ENCODE measurements at places on chromosomes 11 and 22. TPM values are rescaled to one million over a fixed set of nuclear protein-coding genes. Genes with fewer than 3 reads are reported as not detected.
A peak's percentile ranks its signal among the peaks of the same experiment; 100 is the strongest.

Gene CRYBA4
- not detected for total RNA-seq

Gene C11orf91
- total RNA-seq = not detected

Gene KDM4E
- total RNA-seq = not detected

Gene XKR3
- not detected for total RNA-seq

Gene SERPING1
- total RNA-seq = 77.0 TPM

Gene NCF4
- not detected for total RNA-seq

Gene MRGPRX4
- not detected for total RNA-seq

Gene OR52N4
- total RNA-seq = not detected

Gene DEUP1
- total RNA-seq = not detected

Gene CDC45
- 22.9 TPM for total RNA-seq

Gene OTOG
- total RNA-seq = not detected

Gene TRIM22
- total RNA-seq = 93.1 TPM

GRCh38 chr22:29738118-29738815, 18.5 kb downstream of the CABP7 start:
- DNase-seq = no peak

GRCh38 chr22:28894807-28895206, 11.4 kb downstream of the ZNRF3 start:
- DNase-seq = no peak

DNA sequence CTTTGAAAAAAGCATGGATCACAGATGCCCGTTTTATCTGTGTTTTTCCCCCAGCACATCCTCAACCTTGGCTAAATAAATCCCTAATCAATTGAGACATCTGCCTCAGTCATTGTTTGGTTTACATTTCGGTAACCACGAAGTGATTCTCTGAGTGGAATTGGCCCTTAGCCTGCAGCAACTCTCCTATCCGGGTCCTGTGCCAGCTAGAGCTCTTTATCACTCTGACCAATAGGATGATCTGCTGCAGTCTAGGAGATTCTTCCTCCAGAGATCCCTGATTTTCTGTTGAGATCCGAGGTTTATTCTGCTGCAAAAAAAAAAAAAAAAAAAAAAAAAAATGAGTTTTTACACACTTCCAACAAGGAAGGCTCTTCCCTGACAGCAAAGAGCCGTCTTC, 137.3 kb downstream of the KCNA4 start:
- DNase-seq = no peak

DNA sequence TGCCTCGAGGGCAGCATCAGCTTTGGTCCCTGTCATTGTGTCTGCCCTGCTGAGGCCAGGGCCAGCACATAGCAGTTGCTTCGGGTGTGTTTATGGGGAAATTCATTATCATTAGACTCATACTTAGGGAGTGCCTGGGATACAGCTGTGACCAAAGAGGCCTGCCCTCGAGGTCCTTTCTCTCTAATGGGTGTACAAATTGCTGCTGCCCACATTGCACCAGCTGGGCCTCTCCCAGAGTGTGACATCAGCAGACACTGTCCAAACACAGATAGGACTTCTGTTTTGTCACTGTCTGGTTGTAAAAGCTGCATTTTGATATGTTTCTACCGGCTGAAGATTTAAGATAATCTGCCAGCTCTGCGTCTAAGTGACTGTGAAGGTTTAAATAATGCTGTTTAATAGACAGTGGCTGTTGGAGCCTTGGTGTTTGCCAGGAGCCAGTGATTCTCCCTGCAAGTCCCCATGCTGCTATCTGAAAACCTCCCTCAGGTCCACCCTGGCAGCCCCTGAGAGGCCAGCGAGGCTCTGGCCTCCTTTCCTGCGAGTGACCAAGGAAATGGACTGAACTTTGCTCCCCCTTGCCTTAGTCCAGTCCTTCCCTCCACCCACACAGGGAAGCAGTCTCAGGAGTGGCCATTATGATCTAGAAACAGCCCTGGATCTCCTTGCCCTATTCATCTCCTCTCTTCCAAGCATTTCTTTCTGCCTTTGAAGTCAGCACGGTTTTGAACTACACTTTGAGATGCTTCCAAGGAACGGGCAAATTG, 505.2 kb downstream of the TBC1D22A start:
- DNase-seq = no peak

GRCh38 chr11:16999116-16999515, 15.1 kb downstream of the PLEKHA7 start:
- no peak for DNase-seq

DNA sequence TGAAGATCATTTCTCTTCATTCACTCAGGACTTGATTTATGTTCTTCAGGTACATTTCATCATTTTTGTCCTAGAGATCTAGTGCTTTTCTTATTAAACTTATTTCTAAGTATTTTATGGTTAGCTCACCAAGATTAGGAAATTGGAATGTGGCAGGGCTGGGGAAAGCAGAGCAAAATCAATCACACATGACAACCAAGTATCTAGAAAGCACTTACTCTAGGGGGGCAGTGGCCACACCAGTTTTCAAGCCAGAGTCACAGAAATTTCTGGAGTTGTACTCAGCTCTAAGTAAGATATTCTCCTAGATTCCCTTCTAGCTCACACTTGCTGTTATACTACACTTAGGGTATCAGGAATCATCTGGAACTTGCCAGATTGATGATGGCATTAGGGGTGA, 33.3 kb upstream of the MYEOV start:
- no peak for DNase-seq

GRCh38 chr11:31628111-31628510, 118.5 kb downstream of the ELP4 start:
- no peak for DNase-seq

DNA sequence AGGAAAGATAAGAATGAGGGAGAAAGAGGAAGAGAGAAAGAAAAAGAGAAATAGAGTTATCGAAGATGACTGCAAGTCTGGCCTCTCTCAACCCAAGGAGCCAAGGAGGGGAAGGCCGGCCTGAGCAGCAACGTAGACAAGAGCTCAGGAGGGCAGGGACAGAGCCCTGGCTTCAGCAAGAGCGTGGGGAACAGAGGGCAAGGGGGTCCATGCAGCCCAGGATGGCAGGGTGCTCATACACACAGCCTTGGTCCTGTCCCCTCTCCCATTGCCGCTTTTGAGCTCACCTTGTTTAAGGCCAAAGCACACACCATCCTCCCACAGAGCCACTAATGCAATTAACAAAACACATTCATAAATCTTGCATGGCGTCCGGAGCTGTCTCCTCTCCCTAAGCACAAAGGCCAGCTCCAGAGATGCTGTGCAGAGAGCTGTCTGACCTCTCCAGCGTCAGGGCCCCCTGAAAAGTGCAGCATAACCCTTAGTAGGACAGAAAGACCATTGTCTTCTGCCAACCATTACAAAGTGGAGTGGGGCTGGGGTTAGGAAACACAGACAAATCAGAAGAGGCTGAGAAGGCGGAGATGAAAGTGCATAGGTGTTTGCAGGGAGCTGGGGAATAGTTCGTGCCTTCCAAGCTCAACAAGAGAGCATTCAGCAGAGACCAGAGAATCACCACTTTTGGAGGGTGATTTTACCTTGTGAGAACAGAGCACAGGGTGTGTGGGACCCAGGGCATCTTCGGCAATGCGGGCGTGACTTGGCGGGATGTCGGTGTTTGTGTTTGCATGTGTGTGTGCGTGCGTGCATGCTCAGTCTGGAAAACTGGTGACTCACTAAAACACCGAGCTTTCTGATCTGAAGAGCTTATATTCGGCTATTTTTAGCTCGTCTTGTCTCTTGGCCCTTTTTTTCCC, 28.2 kb upstream of the JAM3 start:
- no peak for DNase-seq

GRCh38 chr11:11476971-11477645, 124.1 kb upstream of the CSNK2A3 start:
- no peak for DNase-seq

DNA sequence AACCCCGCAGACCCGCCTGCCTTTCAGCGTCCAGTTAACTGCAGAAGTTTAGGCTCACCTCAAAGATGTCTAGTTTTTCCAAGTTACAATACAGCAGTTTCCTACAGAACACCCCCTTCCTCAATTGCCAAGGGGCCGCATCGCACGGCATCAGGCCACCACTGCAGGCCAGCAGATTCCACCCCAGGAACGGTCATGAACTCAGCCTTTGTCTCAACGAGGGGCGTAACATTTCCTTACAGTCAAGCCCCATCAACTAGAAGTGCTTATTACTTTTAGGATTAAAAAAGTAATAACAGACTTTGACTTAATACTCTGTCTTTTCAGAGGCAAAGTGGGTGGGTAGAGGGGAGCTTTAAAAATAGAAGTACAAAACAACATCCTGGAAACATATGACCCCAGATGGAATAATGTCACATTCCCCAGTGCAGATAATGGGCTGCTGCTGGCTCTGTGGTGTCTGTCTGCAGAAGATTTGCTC, 36.3 kb downstream of the PPP2R1B start:
- DNase-seq = peak; percentile 22

- peak; percentile 26 for DNase-seq
Observed at GRCh38 chr22:18044548-18045271, 20.3 kb upstream of the MICAL3 start.

GRCh38 chr22:39348909-39349505, 784 bp upstream of the SYNGR1 start:
- DNase-seq = no peak

DNA sequence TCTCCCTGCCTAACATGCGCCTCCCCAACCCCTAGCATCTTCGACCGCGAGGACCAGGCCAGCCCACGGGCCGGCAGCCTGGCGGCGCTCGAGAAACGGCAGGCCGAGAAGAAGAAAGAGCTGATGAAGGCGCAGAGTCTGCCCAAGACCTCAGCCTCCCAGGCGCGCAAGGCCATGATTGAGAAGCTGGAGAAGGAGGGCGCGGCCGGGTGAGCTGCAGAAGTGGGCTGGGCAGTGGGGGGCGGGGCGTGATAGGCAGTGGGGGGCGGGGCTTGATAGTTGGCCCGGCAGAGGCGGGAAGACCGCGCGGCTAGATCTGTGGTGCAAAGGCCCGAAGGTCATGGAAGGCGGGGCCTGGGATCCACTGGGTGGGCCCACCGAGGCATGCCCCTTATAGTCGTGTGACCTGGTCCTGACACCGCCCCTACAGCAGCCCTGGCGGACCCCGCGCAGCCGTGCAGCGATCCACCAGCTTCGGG, 8.7 kb downstream of the SELENOM start:
- DNase-seq = no peak

DNA sequence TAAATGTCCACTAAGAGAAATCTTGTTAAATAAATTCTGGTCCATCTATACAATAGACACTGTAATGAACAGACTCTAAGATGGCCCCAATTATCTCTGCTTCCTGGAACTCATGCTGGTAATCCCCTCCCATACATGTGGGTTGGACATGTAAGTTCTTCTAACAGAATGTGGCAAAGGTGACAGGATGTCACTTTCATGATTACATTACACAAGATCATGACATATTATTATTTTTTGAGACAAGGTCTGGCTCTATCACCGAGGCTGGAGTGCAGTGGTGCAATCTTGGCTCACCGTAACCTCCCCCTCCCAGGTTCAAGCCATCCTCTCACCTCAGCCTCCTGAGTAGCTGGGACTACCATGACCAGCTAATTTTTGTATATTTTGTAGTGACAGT, 14.6 kb upstream of the NDUFC2 start:
- no peak for DNase-seq

DNA sequence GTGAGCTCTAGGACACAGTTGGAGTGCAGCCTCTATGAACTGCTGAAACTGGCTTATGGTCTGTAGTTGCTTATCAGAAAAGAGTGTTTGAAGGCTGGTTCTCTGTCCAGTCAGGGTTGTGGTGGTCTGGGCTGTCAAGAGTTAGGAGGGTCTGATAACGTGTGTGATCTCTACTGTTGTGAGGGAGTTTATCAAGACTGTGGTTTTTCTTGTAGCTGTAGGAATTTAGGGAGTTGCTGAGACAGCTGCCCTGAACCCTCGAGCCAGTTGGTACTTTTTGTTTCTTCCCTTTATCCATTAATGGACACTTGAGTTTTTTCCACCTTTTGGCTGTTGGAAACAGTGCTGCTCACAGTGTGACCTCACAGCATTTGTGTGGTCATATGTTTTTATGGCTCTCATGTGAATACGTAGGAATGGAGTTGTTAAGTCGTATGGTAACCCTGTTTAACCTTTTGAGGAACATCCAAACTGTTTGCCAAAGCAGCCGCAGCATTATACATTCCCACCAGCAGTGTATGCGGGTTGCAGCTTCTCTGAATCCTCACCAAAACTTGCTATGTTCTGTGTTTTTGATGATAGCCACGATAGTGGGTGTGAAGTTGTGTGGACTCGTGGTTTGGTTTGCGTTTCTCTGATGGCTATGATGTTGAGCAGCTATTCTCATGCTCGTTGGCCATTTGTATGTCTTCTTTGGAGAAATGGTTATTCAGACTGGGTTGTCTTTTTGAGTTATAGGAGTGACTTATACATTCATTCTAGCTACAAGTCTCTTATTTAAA, 20.9 kb upstream of the DGCR8 start:
- DNase-seq = no peak

- no peak for DNase-seq
Observed at GRCh38 chr11:67062526-67063373, 6.1 kb downstream of the RHOD start.

DNA sequence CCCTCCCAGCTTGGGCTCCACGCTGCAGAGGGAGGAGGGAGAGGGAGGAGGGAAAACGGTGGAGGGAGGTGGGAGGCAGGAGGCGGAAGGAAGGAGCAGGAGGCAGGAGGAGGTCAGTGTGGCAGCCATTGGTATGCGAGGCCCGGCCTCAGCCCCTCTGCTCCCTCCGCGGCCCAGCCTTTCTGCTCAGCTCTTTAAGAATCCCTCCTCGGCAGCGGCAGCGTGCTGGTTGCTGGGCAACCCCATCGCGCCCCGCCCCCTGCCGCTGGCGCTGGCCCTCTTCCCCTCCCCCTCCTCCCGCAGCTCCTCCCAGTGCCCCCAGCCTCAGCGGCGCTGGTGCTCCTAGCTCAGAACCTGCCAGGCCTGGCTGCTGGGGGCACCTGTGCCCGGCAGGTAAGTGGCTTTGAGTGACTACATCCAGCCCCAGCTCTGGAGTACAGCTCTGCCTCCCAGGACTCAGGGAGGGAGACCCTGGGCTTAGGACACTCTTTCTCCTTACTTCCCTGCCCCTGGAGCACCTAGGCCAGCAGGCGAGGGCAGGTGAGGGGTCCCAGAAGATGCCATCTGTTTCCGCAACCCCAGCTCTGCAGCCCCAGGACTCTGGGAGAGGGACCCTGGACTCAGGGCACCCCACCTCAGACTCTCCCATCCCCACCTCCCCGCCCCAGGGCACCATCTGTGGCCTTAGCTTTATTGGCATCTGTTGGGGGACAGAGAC, 7.2 kb upstream of the FLRT1 start:
- DNase-seq = no peak

DNA sequence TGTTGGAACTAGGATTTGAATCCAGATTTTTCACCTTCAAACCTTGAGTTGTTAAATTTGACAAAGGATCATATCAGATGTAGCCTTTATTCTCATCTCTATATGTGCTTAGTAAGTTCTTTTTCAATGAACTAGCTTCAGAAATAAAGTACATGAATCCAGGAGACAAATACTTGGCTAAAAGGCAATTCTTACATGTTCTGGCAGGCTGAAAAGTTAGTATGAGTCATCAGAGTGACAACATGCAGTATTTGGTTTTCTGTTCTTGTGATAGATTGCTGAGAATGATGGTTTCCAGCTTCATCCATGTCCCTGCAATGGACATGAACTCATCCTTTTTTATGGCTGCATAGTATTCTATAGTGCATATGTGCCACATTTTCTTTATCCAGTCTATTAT, 40.4 kb downstream of the BBOX1 start:
- DNase-seq = peak; percentile 51
